HCEC 1CT (cell line): ENCODE measurements at places on chromosomes 2 and 18.

GRCh38 chr2:151947813-151948165 lies 119.6 kb upstream of the ARL5A start:
- no peak for DNase-seq

DNA sequence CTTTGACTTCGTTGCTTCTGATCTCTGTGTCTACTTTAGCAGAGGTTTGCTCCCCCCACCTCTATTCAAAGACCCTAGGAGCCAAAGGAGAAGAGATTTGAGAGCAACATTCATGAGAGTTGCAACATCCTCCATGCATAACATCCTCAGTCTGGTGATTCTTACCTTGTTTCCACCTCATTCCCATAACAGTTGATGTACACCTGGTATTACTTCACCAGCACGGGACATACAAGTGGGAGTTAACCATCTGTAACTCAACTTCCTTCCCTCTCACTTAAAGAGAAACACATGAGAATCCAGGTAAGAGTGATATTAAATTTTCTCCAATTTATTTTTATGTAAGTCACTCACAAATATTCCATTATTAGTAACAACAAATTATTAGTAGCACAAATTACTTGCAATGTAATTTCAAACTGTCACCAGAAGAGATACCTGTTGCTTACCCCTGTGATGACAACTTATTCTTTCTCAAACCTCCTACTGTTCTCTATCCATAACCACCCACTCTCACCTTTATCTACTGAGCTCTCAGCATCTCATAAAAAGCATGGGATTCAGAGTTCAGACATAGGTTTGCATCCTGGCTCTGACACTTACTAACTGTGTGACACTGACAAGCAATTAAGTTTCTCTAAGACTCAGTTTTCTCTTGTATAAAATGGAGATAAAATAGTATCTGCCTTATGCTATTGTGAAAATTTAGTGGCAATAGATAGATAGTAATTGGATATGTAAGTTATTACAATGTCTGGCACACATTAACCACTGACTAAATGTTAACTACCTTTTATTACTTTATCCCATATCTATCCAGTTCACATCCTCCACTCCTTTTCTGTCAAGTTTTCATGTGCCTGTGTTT lies 184.6 kb upstream of the SRD5A2 start:
- no peak for DNase-seq

DNA sequence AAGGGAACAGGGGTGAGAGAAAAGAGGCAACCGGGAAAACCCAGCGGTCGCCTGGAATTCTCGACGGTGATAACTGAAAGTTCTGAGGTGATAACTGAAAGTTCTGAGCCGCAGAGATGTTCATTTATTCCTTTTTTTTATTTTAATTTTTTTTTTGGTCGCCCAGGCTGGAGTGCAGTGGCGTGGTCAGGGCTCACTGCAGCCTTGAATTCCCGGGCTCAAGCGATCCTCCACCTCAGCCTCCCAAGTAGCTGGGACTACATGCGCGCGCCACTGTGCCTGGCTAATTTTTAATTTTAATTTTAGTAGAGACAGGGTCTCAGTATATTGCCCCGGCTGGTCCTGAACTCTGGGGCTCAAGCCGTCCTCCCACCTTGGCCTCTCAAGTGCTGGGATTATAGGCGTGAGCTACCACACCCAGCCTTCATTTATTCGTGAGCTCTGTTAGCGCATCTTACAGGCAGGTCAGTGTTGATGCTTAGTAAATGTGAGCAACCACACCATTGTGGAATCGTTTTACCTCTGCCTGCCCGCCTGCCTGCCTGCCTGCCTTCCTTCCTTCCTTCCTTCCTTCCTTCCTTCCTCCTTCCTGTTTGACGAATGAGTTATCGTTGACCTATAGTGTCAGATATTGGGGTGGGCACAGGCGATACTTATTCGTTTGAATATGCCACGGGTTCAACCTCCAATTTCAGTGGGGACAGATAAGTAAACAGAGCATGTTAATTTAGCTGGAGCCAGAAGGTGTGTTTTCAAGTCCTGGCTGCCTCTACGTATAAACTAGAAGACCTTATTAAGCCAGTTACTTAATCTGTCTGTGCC lies 557 bp upstream of the E2F6 start:
- DNase-seq = no peak

- no peak for DNase-seq
These were observed 78.8 kb upstream of the CAPN13 start for GRCh38 chr2:30886080-30886479.

- DNase-seq = no peak
These were observed 245.8 kb downstream of the PAX3 start for GRCh38 chr2:222052934-222053367.

GRCh38 chr18:25351777-25352628 lies at the start of gene ZNF521:
Gene ZNF521 (minus strand): TSS chr18:25352166. CDS start chr18:25350946, 1,220 bp downstream.
- peak; percentile 86 for DNase-seq

- DNase-seq = peak; percentile 65
These were observed at the start of gene LRP1B for GRCh38 chr2:142131010-142131669. Gene LRP1B (minus strand): TSS chr2:142131016. CDS start chr2:142130729, 287 bp downstream.

DNA sequence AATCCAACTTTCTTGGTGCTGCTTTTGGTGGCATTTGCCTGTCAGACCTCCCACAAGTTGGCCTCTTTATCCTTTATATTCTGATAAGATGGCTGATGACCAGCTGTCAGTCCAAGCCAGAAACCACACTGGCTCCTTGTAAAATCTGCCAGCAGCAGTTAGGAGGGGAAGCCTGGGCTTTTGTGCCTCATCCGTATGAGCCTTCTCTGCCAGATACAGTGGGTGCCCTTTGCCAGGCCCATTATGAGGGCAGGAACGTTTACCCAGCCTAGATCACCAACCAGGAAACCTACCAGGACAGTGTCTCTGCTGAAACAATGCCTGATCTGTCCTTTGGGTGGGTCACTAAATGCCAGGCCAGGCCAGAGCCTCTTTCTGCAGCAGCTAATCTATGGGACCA lies 202.9 kb upstream of the SP5 start:
- DNase-seq = no peak

- DNase-seq = no peak
These were observed 57.6 kb upstream of the CDKL4 start for GRCh38 chr2:39301352-39301751.

- DNase-seq = no peak
These were observed 81.3 kb upstream of the EPB41L3 start for GRCh38 chr18:5625076-5625475.

DNA sequence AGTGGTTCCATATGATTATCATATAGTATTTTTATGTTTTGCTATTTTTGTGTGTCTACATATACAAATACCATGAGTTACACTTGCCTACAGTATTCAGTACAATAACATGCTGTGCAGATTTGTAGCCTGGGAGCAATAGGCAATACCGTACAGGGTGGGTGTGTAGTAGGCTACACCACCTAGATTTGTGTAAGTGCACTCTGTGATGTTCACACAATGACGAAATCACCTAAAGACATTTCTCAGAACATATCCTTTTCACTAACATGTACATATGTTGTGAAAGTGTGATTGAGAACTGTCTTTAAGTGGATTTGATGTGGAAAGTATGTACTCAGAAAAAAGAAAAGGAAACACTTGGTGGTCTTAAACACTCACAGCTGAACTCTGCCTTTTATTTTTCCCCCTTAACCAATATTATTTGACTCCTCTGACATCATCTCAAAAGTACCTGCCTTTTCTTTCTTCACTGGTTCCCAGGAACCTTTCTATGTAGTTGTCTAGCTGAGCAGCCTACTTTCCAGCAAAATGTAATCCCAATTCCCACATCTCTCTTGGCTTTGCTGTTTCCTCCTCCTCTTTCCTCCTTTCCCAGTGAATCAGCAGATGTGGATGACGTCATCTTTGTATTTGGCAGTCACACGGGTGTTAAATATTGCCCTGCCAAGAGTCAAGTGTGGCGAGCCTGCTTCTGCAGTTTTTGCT lies 47.7 kb downstream of the OSBPL6 start:
- DNase-seq = peak; percentile 93

DNA sequence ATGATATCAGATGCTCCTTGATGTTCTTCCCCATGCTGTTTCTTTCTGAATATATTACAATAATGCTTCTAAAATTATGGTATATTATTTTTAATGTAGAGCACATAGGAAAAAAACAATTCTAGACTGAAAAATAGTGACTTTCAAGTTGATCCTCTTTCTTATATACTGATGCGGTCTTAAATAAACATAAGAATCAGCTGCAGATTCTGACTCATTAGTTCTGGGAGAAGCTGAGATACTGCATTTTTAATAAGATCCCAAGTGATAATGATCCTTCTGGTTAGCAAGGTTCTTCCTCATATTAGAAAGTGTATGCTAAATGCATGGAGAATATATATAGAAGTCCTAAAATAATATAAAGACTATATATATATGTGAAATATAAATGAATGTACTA lies 124.9 kb downstream of the XIRP2 start:
- peak; percentile 36 for DNase-seq

- peak; percentile 1 for DNase-seq
These were observed 762 bp downstream of the HDAC4 start for GRCh38 chr2:239399921-239400595.

- peak; percentile 97 for DNase-seq
These were observed 9.3 kb downstream of the GPN1 start for GRCh38 chr2:27638037-27638637.

DNA sequence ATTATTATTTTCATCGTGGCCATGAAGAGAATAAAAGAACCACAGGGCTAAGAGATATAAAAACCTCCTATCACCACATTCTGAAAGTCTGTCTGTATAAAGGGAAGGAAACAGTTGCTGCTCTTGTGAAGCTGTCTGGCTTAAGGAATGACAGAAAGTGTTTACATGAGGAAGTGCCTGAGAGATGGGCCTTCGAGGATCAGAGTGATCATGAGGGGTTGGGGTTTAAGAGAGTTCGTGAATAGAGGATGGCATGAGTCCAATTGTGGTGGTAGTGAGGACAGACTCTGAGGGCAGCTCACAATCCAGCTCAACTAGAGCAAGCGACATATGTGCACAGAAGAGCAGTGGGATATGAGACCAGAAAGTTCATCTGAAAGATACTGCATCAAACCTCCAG lies 65.8 kb upstream of the PIEZO2 start:
- no peak for DNase-seq

- DNase-seq = no peak
These were observed 28.4 kb downstream of the CLIP4 start for GRCh38 chr2:29143657-29144056.

- DNase-seq = peak; percentile 5
These were observed 13.2 kb downstream of the ARL4C start for GRCh38 chr2:234483568-234484251.

DNA sequence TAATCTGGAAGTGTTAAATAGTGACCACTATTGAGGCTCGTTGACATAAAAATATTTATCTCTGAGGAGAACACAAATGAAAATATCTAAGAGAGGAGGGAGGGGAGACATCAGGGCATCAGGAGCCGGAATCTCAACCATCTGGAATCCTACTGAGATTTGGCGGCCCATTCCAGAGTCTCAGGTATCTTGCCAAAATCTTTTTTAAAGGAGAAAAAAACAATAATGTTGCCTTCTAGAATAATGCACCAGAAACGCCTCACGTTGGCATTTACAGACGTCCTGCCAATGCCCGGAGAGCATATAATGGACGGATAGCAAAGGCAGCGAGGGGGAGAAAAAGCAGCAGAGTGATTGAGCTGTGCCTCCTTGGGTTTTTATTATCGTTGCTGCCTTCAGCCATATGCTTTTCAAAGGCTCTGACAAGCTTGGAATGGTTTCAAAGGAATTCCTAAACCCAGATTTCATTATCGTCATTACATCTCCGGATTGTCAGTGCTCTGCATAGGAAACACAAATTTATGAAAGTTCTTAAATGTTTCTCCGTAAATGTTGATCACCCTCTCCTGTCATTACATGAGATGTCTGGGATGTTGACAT lies 30.9 kb upstream of the EGR4 start:
- DNase-seq = no peak

DNA sequence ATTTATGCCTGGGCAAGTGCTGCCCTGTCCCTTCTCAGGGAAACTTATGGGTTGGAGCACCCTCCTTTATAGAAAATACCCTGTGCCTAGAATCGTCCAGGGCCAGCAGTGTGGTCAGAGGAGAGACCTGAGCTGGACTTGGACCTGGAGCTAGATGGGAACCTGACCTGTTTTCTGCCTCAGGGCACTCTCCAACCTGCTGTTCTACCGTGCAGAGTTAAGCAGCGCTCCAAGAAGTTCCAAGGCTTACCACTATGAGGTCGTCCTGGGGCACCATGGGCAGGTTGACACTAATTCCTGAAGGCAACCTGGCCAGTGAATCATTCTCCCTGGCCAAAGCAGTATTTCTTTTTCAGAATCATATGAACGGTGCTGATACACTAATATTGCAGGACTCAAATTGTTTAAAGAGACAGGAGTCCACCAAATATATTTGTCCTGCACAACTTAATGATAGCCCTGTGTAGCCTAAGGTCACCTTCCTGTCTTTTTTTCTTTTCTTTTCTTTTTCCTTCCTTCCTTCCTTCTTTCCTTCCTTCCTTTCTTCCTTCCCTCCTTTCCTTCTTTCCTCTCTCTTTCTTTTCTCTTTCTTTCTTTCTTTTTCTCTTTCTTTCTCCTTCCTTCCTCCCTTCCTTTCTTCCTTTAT lies 455.4 kb upstream of the HNMT start:
- no peak for DNase-seq

DNA sequence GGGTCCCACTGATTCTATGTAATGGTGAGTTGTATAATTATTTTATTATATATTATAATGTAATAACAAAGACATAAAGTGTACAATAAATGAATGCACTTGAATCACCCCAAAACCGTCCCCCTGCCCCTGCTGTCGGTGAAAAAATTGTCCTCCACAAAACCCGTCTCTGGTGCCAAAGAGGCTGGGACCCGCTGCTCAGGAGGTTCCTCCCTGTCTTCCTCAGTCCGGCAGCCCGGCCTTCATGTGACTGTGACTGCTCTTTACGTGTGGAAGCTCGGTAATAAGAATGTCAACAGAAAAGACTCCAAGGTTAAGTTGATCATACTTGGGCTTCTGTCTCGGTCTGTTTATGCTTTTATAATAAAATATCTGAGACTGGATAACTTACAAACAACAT lies 32.7 kb upstream of the ADNP2 start:
- no peak for DNase-seq

DNA sequence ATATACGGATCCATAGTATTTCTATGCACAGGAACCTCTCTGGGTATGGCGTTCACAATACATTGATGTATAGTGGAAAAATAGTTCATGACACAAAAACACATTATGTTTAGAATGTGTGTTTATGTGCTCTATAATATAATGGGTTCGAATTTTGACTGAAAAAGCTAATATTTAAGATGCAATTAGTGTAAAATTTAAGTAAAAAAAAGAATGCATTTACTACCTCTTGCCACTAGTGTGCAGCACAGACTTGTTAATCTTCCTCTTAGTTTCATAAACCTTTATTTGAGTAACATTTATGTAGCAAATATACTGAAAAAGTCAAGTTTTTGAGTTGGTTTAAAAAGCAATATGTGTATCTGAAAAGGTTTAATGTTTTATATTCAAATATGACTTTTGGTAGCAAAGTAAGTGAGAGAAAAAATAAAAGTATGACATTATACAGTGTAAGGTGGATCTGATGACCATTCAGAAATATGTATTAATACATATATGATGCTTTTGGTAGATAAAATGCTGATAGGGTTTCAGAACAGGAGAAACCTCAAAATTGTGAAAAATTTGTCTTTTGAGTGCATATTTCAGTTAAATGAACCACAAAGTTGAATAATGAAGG lies 49.4 kb downstream of the CCDC102B start:
- peak; percentile 31 for DNase-seq

GRCh38 chr2:223264541-223265193 lies 212.7 kb downstream of the KCNE4 start:
- no peak for DNase-seq

- no peak for DNase-seq
These were observed 287.7 kb upstream of the ZSWIM2 start for GRCh38 chr2:187136646-187137045.
